ENCODE measurements at places on chromosomes 3 and 15. TPM values are rescaled to one million over a fixed set of nuclear protein-coding genes. Genes with fewer than 3 reads are reported as not detected.

GRCh38 chr3:71462586-71462985, 120.9 kb downstream of the FOXP1 start:
- no peak for DNase-seq

DNA sequence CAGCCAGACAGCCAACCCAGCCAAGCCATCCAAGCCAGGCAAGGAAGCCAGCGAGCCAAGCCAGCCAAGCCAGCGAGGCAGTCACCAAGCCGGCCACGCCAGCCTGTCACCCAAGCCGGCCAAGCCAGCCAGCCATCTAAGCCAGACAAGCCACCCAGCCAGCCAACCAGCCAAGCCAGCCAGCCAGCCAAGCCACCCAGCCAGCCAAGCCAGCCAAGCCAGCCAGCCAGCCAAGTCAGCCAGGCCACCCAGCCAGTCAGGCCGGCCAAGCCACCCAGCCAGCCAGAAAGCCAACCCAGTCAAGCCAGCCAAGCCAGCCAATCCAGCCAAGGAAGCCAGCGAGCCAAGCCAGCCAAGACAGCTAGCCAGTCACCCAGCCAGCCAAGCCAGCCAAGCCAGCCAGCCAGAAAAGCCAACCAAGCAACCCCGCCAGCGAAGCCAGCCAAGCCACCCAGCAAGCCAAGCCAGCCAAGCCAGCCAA, 201.2 kb downstream of the GOLGA6L6 start:
- DNase-seq: no peak

DNA sequence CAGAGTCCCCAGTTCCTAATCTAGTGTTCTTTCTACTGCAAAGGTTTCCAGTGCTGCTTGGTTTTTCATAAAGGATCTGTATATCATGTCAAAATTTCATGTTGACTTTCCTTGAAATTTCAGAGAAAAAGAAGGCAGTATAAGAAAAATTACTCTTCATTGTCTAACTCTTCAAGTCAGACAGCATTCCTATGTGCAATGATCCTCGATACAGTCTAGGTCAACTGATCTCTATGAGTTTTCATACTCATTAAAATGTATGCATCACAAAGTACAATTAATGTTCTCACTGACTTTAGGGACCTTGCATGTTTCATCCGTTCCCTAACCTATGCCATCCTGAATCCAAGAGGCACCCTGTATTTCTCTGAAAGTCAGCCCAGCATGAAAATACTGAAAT, 317.3 kb downstream of the ZBTB20 start:
- no peak for DNase-seq

- DNase-seq: peak; percentile 62
Observed at GRCh38 chr3:141407047-141407446, 38.7 kb downstream of the ZBTB38 start.

Gene MAGEF1
- total RNA-seq: 76.3 TPM

Gene NDN
- total RNA-seq: 4.0 TPM

DNA sequence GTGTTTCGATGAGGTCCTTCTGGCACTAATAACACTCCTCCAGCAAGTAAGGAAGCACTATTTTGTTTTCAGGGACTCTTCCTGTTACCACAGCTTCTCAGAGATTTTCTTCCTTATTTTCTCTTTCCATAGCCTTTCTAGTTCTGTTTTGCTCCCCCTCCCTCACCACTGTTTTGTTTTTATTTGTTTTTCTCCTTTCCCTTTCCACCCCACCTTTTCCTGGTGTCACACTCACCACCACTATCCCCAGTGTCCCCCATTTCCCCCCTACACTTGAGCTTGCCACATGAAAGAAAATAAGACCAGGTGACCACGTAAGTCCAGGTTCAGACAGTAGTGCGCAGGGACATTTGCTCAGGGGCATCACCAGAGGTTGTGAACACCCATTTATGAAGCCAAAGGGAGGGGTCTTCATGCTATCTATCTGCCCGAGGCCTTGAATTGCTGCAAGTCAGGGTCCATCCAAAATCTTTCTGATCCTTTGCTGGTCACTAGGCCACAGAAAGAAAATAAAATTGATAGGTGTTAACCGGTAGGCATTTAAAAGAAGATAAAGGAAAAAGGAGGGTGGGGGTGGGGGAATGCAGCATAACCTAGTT, 1.4 kb upstream of the RFTN1 start:
- DNase-seq: no peak

DNA sequence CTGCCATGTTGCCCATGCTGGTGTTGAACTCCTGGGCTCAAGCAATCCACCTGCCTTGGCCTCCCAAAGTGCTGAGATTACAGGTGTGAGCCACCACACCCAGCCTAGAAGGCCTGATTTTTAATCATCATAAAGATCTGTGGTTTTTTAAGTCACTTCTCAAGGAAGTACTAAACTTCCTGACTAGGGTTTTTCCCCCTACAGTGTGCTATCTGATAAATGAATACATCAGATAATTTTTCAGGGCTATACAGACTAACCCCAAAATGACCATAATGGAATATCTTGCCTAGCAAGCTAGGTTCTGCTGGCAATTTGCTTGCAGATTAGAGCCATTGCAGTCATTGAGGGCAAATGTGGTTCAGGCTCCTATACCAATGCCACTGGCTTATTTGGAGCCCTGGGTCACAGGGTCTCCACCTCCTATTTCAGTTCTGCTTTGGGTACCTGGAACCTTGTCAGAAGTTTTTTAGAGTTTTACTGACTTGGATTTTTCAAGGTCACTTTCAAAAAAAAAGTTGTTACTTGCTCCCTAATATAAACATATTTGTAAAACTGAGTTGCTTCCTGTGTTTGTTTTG, 80.8 kb downstream of the SLC49A4 start:
- no peak for DNase-seq

DNA sequence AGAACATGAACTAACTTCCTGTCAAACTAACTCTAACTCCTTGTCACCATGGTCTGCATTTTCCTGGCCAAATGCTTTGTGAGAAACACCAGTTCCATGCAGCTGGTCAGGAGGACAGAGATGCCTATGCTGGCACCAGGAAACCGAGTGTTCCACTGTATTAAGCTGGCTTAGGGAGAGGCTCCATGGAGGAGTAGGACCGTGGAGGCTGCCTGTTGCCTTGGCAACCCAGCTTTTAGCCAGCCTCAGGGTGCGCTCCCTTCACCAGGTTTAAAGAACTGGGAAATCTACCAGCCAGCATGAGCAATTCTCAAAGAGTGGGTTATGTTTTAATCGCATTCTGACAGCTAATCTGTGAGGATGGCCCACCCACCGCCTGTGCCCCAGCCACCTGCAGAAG, 394.1 kb downstream of the OCA2 start:
- peak; percentile 13 for DNase-seq

GRCh38 chr15:80476036-80476435, 71.9 kb downstream of the ARNT2 start:
- no peak for DNase-seq

DNA sequence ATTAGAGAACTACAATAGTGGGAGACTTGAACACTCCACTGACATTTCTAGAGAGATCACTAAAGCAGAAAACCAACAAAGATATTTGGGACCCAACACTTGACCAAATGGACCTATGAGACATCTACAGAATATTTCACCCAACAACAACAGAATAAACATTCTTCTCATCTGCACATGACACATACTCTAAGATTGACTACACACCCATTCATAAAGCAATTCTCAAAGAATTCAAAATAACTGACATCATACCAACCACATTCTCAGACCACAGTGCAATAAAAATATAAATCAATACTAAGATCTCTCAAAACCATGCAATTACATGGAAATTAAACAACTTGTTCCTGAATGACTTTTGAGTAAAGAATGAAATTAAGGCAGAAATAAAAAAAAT, 473.7 kb downstream of the LPP start:
- peak; percentile 94 for DNase-seq

Gene VIPR1
- total RNA-seq: not detected

GRCh38 chr15:51156957-51157356, 62.3 kb upstream of the TNFAIP8L3 start:
- no peak for DNase-seq

DNA sequence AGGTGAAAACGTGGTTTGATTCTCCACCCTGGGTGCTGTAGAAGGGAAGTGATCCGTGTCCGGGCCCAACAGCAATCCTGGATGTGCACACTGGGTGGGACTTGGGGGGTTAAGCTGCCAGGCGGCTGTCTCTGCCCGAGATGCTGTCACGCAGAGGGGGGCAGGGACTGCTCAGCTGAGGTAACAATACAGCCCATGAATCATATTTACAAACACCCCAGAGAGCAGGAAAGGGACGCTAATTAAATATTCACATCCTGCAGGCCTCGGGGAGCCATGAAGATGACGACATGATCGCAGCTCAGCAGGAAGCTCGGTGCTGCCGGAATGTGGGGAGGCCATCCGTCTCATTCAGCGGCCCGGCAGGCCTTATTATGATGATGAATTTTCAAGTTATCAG, 17.9 kb upstream of the CRABP1 start:
- DNase-seq: no peak

- DNase-seq: no peak
Observed at GRCh38 chr15:101037090-101037830, 118.1 kb downstream of the LRRK1 start.

Gene ZMYND10
- 1.4 TPM for total RNA-seq

GRCh38 chr15:51076524-51077220, 18.0 kb downstream of the TNFAIP8L3 start:
- no peak for DNase-seq

DNA sequence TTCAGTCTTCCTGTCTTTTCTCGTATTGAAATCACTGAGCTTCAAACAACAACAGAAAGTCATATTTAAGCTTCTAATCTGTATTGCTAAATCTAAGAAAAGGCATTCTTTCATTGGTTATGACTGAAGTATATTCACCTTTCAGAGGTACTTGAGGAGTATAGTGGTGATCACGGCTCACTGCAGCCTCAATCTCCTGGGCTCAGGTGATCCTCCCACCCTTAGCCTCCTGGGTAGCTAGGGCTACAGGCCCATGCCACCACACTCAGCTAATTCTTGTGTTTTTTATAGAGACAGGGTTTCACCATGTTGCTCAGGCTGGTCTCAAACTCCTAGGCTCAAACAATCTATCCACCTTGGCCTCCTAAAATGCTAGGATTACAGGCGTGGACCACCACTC, 38.7 kb downstream of the WDR49 start:
- DNase-seq: no peak

- DNase-seq: no peak
Observed at GRCh38 chr3:170483485-170484262, 65.0 kb downstream of the CLDN11 start.

Gene AP3B2
- not detected for total RNA-seq

DNA sequence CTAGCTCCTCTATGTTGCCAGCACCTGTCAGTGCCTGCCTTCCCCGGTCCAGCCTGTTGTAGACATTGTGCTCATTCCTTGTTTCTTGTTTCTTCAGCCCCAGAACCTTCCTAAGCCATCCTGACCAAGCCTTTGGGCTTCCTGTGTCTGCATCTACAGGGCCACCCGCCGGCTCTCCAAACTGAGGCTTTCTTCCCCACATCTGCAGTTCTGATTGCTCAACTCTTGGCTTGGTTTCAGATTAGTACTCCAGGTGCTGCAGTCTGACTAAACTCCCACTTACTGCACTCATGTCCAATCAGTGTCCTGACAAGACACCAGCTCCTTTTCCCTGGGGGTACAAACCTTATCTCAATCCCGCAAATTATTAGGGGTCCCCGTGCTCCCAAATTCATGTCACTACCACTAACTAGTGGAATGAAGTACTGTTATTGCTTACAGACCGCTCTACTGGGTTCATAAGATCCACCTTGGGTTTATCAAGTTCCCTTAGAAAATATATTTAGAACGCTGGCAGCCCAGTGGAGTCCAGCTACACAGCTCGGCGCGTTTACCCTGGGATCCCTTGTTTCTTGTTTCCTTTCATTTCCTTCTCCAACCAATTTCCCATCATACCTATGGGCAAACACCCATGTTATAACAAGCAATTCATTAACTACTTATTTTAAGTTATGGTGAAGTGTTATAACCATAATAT, 114.2 kb upstream of the TJP1 start:
- peak; percentile 43 for DNase-seq

GRCh38 chr15:34665498-34666116, 82.2 kb upstream of the GOLGA8B start:
- no peak for DNase-seq

Gene LYSMD2
- total RNA-seq: 19.3 TPM

- peak; percentile 52 for DNase-seq
Observed at GRCh38 chr3:124410471-124410870, 319.8 kb upstream of the UMPS start.

DNA sequence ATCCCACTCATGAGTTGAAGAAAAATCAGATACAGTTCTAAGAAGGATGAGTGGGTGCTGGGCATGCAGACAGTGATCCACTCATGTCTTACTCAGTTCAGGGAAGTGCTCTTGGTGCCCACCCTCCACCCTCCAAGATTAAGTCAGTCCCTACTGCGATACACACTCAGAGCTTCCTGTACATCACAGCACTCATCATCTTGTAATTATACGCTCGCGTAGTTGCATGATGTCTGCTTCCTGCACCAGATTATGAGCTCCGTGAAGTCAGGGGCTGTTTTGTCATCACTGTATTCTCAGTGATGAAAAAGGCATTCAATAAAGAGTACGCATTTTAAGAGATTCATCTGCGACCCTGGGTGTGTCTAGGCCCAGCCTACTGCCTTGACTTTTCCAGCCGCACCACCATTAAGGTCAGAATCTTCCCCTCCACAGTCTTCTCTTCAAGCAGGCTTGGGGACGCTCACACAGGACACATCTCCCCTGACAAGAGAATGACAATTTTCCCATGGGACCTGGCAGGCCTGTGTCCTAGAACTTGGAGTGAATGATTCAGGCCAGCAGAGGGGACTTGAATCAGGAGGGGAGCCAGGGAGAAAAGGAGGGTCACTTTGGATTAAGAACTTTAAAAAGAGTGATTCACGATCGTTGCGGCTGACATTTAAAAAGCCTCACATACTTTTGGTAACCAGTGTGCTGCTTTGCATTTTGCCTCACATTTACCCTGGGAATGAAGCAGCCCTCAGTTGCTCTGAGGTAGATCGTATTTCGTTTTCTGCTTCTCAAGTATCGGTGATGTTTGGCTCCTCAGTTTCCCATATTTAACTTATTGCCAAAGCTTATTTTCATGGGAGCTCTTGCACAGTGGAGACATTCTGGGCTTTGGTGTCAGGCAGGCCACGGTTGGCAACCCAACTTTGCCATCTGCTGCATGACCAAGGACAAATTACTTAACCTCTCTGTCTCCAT, 7.9 kb upstream of the PDE8A start:
- peak; percentile 34 for DNase-seq

DNA sequence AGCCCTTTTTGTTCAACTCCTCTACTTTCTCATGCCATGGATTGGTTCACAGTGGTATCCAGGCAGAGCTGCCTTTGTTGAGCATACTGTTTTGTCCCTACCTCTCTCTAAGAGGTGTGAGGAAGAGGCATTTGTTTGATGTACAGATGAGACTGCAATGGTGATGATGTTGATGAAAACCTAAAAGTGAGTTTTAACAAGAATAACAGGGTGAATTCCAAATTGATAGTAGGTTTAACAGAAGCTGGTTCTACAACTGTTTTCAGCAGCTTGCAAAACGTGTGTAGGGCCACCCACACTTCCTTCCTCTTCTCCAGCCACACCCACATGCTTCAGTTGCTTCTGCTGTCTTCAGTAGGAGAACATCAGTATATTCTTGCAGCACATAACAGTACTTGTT, 10.2 kb downstream of the SNRK start:
- no peak for DNase-seq

Data from HT1080 (cell line).